Glutamatergic neuron (in vitro differentiated cells): ENCODE measurements at places on chromosomes 4 and X. TPM values are rescaled to one million over a fixed set of nuclear protein-coding genes. Genes with fewer than 3 reads are reported as not detected.

The SRPX gene
- 9.2 TPM for total RNA-seq

The PACRGL gene
- 10.9 TPM for total RNA-seq

The RADX gene
- 7.5 TPM for total RNA-seq

The PABPC1L2B gene
- total RNA-seq, result 1.5 TPM
